ENCODE measurements at places on chromosomes 5 and 9.

- DNase-seq: no peak
Observed at GRCh38 chr9:73529666-73530065, 378.0 kb downstream of the ANXA1 start.

DNA sequence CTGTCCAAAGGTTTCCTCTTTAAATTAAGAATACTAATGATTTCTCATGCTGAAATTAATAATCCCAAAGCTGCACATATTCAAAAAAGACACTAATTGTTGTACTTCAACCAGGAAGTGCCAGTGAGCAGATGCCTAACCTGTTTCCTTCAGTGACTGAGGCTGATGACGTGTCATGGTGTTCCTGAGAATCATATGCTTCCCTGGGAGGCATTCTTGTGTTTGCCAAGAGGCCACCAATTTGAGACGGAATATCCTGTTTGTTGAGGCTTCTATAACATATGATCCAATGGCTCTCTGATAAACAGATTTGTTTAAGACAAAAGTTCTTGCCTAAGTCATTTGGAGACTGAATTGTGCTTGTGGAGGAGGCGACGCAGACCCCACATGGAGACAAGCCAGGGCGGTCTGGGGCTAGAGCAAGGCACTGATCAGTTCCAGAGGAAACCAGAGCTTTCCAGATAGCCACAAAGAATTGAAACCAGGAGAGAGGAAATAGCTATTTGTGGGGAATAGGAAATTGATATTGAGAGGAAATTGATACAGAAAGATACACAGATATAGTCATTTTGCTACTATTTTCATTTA is 66.4 kb upstream of the ZNF608 start:
- no peak for DNase-seq

- DNase-seq: no peak
Observed at GRCh38 chr5:8756498-8757084, 789.3 kb downstream of the SEMA5A start.

DNA sequence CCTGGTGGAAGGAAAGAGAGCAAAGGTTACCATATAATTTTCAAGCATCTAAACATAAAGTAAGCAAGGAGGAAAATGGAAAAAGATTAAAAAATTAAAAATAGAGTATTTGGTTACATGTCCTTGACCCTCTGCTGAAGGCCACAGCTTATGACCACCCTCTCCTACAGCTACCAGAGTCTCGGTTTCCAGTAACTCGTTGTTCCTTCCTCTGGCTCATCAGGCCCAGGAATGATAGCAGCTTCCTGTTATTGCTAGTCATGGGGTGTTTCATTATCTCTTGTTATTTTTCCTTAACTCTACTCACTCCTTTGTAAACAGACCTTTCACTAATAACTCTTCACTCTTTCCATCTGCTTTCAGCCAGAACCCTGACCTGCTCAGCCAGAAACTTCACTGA is 102.2 kb downstream of the YTHDC2 start:
- DNase-seq: no peak

GRCh38 chr5:91898898-91899297 is 515.8 kb upstream of the ARRDC3 start:
- no peak for DNase-seq

- no peak for DNase-seq
Observed at GRCh38 chr5:81397176-81397575, 3.2 kb upstream of the ACOT12 start.

DNA sequence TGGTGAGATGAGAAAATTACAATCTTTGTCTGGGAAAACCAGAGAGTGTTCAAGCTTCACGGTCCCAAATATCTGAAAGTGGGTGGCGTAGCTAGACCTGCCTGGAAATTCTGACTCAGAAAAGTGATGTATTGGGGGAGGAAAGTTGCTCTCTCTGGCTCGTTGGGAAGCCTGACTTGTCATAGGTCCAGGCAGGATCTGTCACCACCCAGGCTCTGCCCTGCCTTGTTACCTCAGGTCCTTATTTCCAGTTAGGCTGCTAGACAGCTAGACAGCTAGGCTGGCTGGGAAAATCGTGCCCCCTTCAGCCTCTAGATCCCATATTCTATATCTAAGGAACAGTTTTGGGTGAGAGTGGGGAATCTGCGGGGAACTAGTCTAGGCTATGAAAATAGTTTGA is 41.0 kb upstream of the HCN1 start:
- DNase-seq: no peak

DNA sequence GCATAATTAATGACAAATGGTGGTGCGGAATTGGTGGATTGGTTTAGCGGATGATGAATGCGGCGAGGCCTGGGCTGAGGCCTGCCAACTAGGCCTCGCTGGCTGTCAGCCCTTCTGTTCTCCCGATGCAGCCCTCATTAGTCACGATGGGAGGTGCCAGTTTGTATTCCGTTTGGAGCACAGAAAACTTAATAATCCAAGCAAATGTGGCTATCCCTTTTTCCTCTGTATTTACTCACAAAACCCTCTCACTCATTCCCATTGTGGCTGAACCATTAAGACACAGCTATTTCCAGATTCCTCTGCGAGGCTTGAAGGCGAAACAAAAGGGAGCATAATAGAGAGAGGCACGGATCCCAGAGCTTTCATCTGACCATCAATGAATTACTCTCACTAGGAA is 114.3 kb downstream of the MVB12B start:
- no peak for DNase-seq

DNA sequence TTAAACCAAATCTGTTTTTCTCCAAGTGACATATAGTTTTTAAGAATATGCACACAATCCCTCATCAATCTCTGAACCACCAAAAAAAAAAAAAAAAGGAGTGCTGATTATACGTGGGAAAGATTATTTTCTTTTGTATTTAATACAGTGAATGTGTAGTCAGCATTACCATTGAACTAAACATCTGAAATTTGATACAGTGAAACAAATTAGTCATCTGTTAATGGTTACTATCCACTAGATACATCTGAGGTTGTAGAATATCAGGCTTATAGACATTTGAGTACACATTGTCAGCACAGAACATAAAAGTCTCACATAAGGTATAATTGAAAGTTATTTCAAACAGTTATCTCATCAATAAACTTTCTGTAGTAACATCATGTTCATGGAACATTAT is 87.0 kb downstream of the SLF1 start:
- no peak for DNase-seq

DNA sequence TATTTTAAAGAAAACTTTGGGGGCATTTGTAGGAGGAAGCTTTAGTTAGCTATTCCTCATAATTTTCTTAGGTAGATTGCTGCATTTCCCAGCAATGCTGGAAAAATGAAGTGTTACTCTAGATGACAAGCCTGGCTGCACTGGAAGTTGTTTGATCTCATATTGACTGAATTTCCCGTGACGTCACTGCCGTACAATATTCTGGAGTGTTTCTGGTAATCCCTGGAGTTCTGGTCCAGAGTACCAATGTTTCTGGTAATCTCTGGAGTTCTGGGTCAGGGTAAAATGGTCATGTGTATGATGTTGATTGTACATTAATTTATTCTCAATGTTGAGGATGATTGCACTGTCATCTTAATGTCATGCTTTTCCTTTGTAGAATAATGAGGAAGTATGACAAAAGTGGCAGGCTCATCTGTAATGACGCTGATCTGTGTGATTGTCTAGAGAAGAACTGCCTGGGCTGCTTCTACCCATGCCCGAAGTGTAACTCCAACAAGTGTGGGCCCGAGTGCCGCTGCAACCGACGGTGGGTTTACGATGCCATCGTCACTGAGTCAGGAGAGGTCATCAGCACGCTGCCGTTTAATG is 26.2 kb downstream of the ARL14EPL start:
- no peak for DNase-seq

DNA sequence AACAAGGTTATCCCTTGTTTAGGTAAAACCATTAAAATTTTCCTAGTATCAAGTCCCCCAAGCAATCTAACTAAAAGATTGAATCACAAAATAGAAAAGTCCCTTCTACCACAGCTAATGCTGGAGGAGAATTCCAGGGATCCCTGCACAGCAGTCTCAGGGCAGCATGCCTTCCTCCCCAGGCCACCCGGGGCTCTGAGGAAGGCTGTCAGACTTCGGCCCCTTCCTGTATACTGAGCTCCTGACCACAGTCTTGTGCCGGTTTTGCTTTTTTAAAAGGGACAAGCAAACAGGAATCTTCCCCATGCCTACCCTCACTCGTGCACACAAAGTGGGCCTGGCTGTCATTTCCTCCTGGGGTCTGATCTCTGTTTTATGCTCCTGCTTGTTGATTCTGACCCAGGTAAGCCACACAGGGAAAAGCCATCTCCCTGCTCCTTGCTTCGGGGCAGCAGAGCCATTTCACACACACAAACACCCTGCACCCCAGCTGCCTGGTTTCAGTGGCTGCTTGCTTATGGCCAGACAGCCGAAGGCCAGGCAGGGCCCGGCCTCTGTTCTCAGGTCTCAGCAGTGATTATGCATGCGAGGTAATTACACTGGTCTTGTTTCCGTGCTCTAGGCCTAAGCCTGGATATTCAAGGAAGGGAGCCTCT is 211.9 kb downstream of the NXNL2 start:
- DNase-seq: no peak

GRCh38 chr9:36136272-36136893 is at the start of gene GLIPR2:
GLIPR2 (plus strand) TSS chr9:36136733; CDS start chr9:36136779, 46 bp downstream.
- DNase-seq: peak; percentile 46

GRCh38 chr9:6187272-6187671 is 28.3 kb upstream of the IL33 start:
- no peak for DNase-seq

DNA sequence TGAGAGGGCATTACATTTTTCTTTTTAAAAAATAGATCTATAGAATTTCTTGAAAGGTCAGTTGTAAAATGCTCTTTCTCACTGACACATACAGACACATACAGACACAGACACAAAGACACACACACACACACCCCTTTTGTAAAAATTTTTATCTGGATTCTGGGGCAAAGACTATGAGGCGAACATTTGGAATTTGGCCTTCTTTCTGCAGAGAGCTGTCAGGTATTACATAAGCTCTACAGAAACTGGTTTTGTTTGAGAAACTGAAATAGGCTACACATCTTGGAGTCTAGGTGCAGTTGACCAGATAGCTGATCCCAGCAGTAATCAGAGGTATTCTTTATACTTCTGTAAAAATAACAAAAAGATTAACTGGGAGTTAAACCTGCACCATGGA is 315.9 kb upstream of the RPS23 start:
- no peak for DNase-seq

- DNase-seq: no peak
Observed at GRCh38 chr5:142437563-142437962, 112.7 kb upstream of the SPRY4 start.

GRCh38 chr5:66839636-66840185 is 243.5 kb downstream of the MAST4 start:
- no peak for DNase-seq

GRCh38 chr5:83503662-83504061 is 32.1 kb downstream of the VCAN start:
- no peak for DNase-seq
